CD4-positive, alpha-beta T cell treated with Interleukin-1 beta for 1 hour (primary cell): ENCODE measurements at places on chromosomes 3 and 15.

- no peak for DNase-seq
These were observed 21.6 kb upstream of the DUSP7 start for GRCh38 chr3:52077925-52078324.

GRCh38 chr15:68787609-68788263 is 33.0 kb downstream of the ANP32A start:
- DNase-seq: no peak

DNA sequence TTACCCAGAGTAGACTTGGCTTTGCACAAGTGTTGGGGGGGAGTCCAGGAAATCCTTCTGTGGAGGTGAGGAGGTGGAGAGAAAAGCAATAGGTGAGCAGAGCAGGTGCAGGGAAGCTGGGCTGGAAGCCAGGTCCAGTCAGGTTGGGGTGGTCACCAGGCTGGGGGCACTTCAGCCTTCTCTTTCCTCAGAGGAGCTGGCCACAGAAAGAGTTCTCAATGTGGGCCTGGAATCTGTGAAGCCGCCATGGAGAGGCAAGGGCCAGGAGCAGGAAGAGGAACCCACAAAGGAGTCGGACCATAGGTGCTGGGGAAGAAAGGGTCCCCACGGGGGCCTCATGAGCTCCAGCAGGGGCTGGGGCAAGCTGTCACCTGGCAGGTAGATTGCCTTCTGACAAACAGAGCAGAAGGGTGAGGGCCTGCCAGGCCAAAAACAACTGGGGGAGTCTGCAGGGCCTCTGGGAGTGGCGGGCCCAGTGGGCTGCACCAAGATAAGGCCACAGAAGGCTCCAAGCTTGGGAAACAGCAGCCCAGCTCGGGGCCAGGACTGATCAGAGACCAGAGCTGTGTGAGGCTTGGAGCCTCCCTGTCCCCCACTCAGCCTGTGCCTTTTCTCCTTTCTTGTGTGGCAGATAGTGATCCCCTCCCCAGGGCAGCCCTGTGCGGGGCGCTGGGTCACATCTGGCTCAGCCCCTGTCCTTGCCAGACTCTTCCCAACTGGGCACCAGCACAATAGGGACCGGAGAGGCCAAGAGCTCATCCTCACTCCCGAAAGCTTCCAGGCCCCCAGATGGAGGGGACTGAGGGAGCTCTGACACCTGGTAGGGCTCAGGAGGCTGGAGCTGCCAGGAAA is 53.0 kb upstream of the FGD5 start:
- no peak for DNase-seq

GRCh38 chr15:43126356-43126755 is 7.0 kb upstream of the TMEM62 start:
- DNase-seq: no peak

DNA sequence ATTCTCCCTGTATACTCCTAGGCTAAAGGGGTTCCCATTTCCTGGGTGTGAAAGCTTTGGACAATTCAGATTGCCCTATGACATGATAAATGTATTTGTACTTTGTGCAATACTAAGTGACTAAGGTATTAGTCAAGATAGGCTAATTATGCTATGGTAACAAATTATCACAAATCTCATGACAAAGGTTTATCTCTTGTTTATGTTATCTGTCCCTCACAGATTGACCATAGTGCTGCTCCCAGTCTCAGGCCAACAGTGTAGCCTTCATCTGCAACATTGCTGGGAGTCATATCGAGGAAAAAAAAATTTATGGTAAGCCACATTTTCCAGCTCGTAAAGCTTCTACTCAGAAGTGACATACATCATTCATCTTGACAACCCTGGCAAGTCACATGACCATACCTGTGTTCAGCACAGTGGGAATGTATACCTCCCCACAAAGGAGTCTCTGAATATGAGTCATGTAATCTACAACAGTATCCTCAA is 346.2 kb downstream of the IGSF11 start:
- DNase-seq: no peak

DNA sequence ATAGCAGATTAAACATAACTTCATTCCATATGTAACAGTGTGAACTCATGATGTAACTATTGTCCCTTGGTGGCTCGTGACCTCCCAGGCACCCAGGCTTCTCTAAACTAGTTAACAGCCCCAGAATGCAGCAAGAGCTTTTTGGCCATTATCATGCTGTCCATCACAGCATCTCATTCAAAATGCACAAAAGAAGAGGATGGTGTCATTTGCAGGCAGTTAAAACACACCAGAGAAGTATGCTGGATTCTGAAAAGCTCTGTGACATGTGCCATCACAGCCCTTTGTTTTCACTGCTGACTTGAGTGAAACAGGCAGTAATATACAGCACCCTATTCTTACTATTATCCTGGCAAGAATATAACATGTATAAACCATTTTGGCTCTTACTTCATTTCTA is 117.6 kb upstream of the CHMP2B start:
- no peak for DNase-seq

GRCh38 chr3:161017971-161018370 is 87.2 kb downstream of the B3GALNT1 start:
- no peak for DNase-seq

- DNase-seq: no peak
These were observed 1087.1 kb upstream of the ALCAM start for GRCh38 chr3:104279617-104280016.

DNA sequence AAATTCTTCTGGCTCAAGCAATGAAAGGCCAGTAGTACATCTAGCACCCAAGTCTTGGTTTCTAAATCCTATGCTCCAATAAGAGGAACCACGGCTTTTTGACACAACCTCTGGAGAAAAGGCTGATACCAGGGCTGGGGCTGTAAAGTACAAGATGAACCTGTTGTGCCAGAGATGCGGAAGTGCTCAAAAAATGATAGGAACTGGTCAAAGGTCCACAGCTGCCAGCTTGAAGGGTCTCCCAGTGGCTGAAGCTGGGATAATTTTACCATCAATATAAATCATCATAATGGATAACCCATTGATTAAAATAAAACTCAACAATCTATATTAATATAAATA is 558 bp upstream of the NCEH1 start:
- DNase-seq: no peak
